ENCODE measurements at places on chromosomes 3 and 15.

GRCh38 chr15:66707310-66708082 is 5.5 kb downstream of the SMAD6 start:
- peak; percentile 59 for DNase-seq

DNA sequence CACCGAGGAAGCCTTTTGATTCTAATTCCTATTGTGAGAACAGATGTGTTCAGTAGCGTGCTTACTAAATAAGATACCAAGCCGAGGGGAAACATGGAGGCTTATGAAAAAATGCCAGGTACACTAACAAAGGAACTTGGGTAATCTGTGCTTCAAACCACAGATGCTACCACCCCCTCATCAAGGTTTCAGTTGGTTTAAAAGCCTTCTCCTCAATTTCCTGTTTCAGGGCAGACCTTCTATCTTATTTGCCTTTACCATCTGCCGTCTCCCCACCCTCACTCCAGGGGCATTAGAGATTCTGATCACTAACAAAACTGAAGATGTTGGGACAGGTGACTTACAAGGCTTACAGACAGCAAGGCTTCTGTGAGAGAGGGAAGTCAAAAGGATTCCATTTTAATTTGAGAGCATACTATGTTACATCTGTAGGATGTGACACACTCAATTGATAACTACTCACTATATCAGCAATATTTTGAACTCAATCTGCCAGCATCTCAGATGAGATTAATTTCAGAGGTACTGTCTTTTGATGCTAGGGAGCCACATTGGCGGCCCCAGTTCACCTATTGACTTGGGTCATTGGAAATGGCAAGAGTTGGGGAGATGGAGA is 60.6 kb upstream of the PLCL2 start:
- DNase-seq: no peak

DNA sequence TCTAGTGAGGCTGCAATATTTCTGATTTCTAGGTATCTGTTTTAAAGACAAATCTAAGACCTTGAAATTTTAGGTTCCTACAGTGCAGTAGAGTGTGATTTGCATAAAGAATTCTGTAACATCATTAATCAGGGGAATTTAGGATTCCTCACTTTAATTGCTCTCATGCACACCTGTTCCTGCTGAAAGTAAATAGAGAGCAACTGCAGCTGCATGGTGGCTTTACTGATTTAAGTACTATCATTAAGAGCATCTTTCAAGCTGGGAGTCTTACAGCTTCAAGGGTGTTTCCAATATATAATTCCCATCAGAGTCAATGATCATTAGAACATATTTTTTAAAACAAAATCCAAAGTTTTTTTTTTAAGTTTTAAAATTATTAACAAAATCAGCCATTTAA is 36.0 kb upstream of the C3orf70 start:
- DNase-seq: no peak

DNA sequence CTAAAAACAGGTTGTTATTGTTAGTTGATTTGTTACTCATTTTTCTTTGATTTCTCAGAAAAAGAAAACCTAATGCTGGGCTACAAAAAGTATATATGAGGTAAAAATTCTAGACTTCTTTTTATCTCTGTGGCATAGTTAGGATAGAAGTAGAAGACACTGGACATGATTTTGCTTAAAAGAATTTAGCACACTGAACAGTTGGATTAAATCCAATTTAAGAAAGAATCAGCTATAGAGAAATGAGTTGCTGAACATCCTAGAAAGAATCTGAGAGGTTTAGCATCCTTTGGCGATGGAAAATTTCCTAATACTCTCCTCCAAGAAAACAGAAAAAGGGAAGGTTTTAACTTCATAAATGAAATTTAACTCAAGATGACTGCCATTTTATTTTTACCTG is 259.7 kb downstream of the TBL1XR1 start:
- no peak for DNase-seq

DNA sequence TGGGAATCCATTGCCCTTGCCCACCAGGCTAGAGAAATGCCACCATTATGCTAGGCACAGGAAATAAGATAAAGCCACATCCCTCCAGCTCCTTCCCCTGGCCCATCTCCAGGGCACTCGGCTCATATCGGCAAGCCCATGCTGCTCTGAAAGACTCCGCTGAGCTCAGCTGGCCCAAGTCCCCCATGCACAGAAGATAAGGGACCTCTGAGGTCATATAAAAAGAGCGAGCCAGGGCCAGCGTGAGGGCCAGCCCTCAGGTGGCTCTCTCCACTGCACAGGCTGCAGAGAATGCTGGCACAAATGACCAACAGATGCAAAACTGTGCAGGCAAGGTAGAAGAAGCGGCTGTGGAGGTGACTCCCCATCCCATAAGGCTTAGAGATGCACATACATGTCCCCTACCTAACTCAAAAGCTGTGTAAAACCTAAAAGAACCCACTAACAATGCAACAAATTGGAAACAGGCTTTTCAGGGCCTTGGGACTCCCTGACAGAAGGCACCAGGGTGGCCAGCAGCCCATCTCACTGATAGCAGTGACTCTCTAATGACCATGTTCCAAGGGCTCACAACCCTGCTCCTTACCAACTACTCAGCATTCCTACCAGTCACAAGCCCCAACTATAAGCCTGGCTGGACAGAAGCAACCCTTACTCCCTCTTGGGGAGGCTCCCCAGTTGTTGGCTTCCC is 3.0 kb downstream of the RAB6B start:
- DNase-seq: no peak

DNA sequence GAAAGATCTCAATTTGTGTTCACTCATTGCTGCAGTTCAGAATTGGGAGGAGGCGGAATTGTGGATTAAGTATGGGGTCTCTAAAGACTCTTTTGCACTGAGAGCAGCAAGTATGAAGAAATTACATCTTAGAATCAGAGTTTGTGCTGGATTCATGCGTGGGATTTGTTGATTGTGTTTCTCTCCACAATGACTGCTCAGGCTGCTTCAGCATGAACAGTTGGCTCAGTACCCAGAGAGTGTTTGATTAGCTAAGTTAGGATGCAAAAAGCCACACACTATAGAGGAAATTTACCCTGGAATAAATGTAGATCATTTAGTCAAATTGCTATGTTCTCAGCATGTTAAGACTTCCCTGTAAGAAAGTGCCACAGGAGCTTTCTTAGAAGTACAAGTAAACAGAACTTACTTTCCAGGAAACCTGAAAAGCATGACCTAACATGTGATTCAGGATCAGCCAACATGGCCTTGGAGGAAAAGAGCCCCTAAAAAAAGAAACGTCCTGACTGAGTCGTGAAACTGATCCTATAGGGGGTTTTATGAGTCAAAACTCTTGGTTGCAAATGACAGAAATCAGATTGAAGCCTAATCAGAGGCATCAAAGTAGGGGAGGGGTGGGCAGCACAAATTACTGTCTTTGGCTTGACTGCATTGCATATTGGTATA is 32.6 kb downstream of the HHLA2 start:
- peak; percentile 14 for DNase-seq

- no peak for DNase-seq
Observed at GRCh38 chr3:183061391-183062172, 37.7 kb downstream of the MCCC1 start.

- DNase-seq: no peak
Observed at GRCh38 chr15:60204131-60204885, 193.5 kb downstream of the ANXA2 start.

DNA sequence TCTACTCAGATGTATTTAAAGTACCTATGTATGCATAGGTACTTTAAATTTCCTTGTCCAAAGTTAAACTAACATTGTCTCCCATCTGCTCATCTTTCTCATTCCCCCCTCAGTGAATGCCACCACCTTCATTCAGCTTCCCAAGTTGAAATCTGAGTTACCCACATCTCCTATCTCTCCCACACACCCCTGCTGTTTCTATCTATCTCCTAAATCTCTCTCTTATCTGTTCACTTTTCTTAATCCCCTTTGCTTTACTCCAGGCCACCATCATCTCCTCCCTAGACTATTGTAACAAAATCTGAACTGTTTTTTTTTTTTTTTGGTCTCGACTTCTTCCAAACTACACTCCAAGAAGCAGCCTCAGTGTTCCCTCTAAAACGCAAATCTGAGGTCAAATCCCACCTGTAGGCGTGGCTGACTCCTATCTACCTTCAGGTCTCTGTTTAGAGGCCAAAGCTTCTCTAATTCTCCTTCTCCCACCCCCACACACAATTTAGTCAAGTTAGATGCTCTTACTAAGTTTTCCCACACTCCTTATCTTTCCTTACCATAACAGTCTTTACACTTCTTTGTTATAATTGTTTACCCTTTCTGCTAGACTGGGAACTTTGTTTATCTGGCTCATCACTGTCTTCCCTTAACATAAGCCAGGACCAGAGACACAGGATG is 3.5 kb upstream of the NEO1 start:
- no peak for DNase-seq

GRCh38 chr15:34716111-34716510 is 38.7 kb downstream of the GJD2 start:
- DNase-seq: no peak

- no peak for DNase-seq
Observed at GRCh38 chr3:140010391-140010790, 75.4 kb downstream of the CLSTN2 start.

GRCh38 chr3:73658227-73658626 is 33.5 kb upstream of the PDZRN3 start:
- peak; percentile 54 for DNase-seq

GRCh38 chr15:71328453-71328852 is 213.2 kb downstream of the THSD4 start:
- DNase-seq: no peak

DNA sequence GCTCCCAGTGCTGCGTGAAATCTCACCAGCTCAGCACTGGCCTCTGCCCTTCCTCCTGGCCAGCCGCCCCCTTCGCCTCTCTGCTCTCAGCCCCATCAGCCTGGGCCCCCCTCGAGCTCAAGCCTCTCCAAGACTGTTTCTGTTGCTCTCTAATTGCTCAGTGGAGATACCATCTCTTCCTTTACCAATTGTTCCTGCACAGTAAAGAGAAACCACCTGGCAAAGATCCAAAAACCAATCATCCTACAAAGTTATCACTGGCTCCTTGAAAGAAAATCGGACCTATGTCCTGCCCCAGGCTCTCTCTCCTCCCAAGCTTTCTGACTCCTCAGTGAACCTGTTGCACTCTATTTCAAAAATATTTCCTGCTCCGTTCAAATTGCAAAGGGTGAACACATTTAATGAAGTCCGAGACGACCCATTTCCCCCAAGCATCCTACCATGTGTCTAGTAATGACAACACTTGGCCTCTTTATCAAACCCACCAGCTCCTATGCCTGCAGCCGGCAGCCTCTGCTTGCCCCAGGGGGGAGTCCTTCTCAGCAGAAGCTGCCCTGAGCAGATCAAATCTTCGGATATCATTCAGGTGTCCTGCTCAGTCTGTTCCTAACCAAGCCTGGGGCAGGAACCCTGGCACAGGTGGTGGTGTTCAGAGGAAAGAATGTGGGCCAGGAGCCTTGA is 53.7 kb upstream of the FAM174B start:
- DNase-seq: peak; percentile 13

DNA sequence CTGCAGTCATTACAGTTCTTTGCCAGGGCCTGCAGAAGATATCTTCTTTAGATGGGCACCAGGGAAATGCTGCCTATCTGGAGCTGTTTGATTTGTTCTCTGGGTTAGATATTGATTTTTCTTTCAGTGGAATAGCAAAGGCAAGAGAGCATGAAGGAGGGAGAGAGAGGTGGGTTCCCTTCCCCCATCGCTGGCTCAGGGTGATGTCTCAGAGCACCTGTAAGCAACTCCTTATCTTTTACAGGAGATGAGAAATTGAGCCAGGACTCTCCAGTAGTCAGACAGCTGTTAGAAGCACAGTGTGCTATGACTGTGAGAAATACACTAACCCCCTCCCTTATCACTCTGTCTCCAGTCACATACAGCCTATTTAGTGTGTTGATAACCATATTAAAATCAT is 89.3 kb upstream of the SLC24A5 start:
- DNase-seq: no peak

DNA sequence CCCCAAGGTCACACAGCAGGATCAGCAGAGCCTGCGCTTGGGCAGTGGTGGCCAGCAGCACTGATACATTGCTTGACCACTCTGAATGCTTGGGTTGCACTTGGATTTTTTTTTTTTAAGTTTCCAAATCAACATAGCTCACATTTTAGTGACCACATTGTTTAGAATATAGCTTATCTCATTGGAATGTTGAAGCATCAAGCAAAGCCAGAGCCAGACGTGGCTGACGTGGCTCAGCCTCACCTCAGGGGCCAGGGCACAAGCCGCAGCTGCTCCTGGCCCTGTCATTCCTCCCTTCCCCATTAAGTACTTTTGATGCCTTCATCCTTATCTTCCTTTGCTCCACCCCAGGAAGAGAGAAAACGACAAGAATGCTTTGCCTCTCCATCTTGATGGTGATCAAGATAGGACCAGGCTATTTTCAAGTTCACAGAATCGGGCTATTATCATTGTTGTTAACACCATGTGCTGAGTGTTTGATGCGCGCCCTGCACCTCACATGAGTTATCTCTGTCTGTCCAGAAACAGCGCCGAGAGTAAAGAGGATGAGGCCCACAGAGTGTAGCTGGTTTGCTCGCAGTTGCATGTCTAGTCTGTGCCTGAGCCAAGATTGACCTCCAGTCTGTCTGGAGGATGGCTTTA is 75.8 kb downstream of the AAGAB start:
- peak; percentile 74 for DNase-seq

GRCh38 chr15:88003541-88004327 is 252.8 kb downstream of the NTRK3 start:
- no peak for DNase-seq

DNA sequence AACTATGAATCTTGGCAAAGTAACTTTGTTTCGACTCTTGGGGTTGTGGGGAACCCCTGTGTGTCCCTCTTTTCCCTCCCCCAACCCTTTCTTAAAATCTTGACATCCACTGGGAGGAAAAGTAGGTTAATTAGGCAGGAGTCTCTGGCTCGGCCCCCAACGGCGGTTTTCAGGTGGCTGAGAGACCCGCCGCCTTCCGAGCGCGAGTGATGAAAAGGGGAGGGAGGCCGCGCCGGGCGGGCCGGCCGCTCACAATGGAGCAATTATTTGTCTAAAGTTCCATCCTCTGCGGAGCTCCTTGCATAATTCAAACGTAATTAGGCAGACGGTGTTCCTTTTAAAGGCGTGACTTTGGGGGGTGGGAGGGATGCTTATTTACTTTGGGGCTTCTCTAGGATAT is 51.7 kb downstream of the ZIC4 start:
- no peak for DNase-seq

- DNase-seq: peak; percentile 17
Observed at GRCh38 chr3:54123003-54123775, 837 bp downstream of the CACNA2D3 start.

- DNase-seq: no peak
Observed at GRCh38 chr3:168091941-168092340, 3.8 kb downstream of the GOLIM4 start.

GRCh38 chr15:99361545-99362185 is 110.4 kb downstream of the LRRC28 start:
- DNase-seq: peak; percentile 23

GRCh38 chr3:9501226-9501625 is 52.4 kb downstream of the LHFPL4 start:
- no peak for DNase-seq

GRCh38 chr3:160739079-160739478 is 17.0 kb upstream of the PPM1L start:
- peak; percentile 1 for DNase-seq

GRCh38 chr15:38207621-38208020 is 45.0 kb upstream of the SPRED1 start:
- peak; percentile 63 for DNase-seq
